ENCODE measurements at places on chromosomes 7 and 10.

- DNase-seq = peak; percentile 86
Observed at GRCh38 chr10:69348816-69349541, 67.7 kb downstream of the TACR2 start.

DNA sequence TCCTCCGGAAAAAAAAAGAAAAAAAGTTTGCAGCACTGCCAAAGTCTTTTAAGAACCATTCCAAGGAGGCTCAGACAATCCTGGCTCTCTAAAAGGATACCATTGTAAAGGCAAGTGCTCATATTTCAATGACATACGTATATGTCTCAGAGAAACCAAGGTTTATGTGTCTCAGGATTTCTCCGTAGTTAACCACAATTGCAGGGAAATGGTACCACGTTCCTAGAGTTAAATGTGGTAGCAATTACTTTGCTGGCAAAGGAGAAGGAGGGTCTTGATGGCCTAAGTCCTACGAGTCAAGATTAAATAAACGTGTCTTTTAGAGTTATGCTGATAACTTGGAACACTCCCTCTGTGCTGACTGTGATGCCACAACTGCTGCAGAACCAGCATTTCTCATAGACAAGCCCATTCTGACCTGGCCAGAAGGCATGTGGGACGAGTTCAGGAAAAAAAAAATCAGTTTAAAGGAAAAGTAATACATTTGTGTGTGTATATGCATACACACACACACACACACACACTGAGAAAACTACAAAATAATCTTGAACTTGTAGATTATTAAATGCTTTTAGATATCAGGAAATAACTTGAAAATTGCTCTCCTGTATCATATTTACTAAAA is 245.9 kb downstream of the FGFR2 start:
- peak; percentile 2 for DNase-seq

DNA sequence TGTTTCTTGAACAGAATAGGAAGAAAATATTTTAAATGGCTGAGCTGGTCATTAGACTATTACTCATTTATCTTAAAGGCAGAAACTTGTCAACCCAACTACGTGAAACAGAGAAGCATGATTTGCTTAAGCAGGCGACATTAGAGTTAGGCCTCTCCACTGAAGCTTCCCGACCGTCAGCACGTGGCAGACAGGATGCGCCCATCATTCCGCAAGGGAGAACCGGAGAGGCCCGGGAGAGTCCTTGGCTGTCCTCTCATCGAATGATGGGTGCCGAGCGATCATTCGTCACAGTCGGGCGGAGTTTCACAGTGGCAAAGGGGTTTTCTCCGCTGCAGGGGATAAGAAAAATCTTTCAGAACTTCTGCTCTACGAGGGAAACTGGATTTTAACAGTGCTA is 11.8 kb downstream of the BRI3 start:
- no peak for DNase-seq

- no peak for DNase-seq
Observed at GRCh38 chr10:12849319-12850181, 152.0 kb downstream of the CCDC3 start.

DNA sequence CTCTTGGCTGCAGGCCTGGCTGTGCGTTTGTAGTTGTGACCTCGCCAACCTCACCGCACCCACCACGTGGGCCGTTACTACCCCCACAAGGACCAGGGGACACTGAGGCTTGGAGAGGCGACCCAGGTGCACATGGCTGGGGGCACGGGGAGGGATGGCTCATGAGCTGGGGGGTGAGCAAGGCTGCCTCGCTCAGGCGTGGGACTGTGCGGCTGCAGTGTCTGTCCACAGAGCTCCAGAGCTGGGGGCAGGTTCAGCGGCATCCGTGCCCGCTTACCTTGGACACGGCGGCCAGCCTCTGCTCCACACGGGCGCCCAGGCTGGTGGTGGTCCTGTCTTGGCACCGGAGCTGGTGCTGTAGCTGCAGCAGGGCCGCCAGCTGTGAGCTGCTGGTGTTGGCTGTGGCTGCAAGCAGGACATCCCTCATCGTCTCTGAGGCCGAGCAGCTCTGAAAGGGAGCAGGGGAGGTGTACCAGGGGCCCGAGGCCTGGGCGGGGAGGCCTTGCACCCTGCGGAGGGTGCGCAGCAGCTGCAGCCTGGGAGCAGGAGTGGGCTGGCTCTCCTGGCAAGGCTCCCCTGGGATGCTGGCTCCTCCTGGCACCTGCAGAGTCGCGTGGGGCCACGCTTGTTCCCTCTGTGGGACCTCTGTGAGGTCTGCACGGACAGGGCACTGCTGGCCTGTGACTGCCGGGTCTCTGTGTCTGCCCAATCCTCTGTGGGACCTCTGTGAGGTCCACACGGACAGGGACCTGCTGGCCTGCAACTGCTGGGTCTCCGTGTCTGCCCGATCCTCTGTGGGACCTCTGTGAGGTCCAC is 60.0 kb upstream of the NKX6-2 start:
- no peak for DNase-seq

DNA sequence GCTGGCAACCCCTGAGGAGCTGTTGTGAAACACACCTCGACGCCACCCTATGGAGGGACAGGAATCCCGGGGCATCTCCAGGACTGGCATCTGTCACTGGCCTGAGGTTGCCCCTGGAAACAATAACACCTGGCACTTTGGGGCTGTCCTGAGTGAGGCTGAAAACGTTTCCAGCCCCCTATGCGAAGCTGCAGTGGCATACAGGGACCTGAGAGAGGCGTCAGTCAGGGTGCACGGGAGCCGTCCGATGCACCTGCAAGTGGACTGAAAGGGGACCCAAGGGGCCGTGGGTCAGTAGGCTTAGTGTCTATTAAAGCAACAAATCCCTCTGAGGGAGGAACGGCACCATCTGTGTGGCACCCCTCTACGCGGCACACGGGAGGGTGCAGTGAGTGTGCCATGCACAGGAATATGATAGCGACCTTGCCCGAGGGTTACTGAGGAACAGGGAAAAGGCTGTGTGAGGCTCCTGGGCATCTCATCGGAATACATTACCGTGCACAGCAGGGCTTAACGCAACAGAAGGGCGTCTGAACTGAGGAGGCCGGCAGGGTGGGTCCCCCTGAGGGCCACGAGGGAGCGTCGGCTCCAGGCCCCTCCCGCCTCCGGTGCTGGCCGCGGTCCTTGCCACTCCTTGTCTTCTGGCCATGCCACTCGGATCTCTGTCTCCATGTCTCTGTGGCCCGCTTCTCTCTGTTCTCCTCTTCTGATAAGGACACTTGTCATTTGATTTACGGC is 50.4 kb downstream of the FOXL3 start:
- no peak for DNase-seq

DNA sequence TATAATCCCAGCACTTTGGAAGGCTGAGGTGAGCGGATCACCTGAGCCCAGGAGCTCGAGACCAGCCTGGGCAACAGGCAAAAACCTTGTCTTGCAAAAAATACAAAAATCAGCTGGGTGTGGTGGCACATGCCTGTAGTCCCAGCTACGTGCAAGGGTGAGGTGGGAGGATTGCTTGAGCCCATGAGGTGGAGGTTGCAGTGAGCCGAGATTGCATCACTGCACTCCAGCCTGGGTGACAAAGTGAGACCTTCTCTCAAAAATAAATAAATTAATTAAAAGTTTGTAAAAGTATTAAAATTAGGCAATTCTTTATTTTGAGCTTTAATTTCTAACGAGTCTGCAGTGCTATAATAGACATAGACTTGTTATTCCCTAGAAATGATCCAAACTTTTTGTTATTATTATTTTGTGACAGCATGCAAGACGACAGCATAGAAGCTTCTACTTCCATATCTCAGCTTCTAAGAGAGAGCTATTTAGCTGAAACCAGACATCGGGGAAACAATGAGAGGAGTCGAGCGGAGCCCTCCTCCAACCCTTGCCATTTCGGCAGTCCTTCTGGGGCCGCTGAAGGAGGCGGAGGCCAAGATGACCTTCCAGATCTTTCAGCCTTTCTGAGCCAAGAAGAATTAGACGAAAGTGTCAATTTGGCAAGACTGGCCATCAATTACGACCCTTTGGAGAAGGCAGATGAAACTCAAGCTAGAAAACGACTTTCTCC is 11.9 kb downstream of the MYPN start:
- no peak for DNase-seq

GRCh38 chr7:23615331-23615730 is 18.1 kb downstream of the CCDC126 start:
- DNase-seq = no peak

GRCh38 chr7:38704041-38704547 is 72.9 kb upstream of the AMPH start:
- no peak for DNase-seq

DNA sequence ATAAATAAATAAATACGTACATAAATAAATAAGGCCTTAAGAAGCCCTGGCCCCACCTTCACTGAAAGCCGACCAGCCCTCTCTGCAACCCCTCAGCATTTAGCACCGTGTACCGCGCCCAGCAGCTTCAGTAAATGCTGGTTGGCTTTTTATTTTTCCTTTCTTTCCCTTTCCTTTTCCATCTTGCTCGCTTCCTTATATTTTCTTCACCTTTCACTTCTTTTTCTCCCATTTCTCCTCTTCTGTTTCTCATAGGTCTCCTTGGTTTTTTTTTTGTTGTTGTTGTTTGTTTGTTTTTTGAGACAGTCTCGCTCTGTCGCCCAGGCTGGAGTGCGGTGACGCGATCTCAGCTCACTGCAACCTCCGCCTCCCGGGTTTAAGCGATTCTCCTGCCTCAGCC is 11.2 kb downstream of the ZAN start:
- DNase-seq = no peak

GRCh38 chr10:58937423-58937822 is 239.0 kb upstream of the PHYHIPL start:
- no peak for DNase-seq

Data from fibroblast of skin of scalp (primary cell).